ENCODE measurements at places on chromosomes 7 and 10.

DNA sequence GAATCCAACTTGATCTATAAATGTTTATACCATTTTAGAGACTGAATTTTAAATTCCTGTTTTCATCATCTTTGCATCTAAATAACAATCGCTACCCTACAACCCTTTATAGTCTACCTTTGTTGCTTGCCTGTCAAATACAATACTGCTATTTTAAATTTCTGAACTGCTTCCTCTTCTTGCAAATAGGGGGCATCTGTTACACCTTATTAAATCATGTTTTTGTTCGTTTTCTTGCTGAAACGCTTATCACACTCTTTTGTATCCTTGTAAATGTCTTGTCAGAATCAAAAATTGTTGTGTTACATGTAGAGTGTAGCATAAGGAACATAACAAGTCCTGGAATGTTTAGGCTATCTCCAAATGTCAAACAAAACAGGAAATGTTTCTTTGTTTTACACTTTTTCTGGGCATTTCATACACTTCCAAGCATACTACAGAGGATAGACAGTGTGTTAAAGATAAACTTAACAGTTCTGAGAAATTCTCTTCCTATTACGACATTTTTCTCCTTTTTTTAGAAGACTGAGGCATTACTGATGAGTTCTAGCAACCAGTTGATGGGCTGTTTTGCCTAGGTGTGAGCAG, 281.3 kb downstream of the GPR158 start:
- DNase-seq: peak; percentile 18

- DNase-seq: peak; percentile 41
Observed at GRCh38 chr10:99777918-99778714, 4.3 kb upstream of the ABCC2 start.

DNA sequence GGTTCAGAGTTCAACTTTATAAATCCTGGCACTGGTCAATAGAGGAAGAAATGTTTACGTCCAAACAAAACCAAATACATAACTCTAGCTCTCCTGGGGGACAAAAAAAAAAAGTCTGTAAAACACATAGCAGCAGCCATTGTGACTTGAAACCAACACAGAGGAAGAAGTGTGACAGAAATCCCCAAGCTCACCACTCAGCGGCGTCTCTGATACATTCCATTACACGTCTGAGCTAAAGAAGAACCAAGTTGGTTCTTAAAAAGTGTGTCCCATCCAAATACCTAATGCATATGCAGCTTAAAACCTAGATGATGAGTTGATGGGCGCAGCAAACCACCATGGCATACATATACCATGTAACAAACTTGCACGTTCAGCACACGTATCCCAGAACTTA, 58.3 kb upstream of the NANOS1 start:
- no peak for DNase-seq

- peak; percentile 39 for DNase-seq
Observed at GRCh38 chr10:132257271-132257670, 50.5 kb downstream of the STK32C start.

DNA sequence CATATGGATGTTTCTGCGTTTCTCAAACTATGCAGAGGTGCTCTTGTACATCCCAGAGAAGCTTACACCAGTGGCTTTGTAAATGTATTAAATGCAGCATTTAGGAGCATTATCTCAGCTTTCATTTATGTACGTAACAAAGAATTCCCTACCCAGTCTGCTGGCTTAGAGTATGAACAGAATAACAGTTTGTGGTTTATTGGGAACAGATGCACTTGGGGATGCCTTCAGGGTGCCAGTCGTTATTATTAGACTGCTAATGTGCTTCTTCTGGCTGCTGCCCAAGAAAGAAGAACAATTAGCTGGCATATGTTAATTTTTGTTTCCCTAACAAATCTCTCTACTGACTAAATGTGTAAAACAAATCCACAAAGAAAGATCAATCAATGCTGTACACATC, 241.9 kb downstream of the FOXP2 start:
- DNase-seq: no peak

- no peak for DNase-seq
Observed at GRCh38 chr7:150824379-150825177, 24.0 kb downstream of the TMEM176A start.

- DNase-seq: no peak
Observed at GRCh38 chr7:122935620-122936019, 49.4 kb upstream of the CADPS2 start.

DNA sequence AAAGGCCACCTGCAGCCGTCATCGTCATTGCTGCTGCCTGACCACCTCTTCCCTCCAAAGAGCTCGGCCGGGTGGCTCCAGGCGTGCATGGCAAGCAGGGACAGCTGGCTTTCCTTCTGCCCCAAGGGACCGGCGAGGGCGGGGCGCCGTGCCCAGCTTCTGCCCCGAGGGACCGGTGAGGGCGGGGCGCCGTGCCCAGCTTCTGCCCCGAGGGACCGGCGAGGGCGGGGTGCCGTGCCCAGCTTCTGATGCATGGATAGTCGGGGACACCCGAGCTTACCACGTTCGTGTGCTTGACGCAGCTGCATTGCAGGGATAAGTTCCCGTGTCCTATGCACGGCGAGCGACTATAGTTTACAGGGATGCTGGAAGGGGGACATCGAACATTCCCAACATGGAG, 27.0 kb downstream of the CFAP46 start:
- DNase-seq: no peak

DNA sequence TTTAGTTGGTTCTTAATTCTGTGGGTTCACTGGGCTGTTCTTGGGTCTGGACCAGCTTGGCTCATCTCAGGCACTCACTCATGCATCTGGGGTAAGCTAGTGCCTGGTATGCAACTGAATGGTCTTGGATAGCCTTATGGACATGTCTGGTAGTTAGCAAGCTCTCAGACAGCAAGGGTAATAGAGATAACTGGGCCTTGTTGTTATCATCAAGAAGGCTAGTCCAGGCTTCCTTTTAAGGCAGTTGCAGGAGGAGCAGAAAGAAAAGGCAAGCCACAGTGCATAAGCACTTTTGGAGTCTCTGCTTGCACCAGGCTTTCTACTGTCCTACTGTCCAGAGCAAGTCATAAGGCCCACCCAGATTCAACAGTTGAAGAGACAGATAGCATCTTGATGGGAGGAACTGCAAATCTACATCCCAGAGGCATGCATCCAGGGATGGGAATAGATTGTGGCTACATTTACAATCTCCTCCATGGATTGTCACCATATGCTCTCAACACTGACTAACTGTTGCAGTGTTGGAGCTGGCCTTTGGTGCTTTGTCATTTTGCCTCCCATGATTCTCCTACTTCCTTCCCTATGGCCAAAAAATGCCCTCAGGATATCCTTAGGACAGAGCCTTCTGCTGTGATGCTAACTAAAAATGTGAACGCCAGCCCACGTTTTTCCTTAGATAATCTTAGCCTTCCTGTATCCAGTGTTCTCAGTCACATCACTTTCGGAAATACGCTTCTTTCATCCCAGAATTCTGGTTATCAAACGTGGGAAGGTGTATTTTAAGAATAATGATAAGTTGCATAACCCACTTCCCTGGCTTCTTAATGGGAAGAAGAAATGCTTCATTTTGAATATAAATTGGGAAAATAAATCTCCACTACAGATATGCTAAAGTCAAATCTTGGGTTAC, 3.6 kb downstream of the GIMAP4 start:
- no peak for DNase-seq

DNA sequence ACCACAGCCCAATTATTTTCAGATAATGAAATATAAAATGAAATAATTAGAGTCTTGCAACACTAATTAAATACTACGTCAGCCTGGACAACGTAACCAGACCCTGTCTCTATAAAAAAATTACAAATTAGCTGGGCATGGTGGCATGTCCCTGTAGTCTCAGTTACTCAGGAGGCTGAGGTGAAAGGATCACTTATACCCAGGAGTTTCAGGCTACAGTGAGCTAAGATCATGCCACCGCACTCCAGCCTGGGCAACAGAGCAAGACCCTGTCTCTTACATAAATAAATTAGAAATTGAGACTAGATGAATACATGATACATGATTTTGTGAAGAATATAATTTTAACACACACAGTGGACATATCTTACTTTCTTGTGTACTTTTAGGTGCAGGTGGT, 18.4 kb downstream of the TIAL1 start:
- no peak for DNase-seq

DNA sequence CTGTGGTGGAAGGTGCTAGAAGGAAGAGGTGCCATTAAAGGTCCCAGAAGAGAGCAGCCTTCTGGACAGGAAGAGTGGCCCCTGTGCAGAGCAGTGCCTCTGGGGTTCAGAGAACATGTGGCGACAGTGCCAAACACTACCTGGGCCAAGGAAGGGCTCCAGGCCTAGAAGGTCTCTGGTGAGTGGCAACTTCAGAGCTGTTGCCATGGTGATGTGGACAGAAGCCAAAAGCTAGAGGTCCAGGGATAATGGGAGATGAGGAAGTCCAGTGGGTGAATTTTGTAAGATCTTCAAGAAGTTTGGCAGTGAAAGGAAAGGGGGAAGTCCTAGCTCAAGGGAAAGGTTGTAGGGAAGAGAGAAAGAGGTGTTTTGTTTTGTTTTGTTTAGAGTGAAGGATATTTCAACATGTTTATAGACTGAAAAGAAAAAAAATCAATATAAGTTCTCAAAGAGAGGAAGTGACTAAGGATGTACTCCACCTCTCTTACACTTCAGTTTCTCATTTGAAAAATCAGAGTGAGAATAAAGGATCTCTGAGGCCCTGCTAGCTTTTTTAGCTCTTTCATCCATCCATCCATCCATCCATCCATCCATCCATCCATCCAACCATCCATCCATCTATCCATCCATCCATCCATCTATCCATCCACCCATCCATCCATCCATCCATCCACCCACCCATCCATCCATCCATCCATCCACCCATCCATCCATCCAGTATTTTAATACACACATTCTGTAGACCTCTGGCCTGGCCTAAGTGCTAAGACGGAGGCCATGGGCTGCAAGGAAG, 77.1 kb upstream of the DUSP5 start:
- DNase-seq: peak; percentile 57

DNA sequence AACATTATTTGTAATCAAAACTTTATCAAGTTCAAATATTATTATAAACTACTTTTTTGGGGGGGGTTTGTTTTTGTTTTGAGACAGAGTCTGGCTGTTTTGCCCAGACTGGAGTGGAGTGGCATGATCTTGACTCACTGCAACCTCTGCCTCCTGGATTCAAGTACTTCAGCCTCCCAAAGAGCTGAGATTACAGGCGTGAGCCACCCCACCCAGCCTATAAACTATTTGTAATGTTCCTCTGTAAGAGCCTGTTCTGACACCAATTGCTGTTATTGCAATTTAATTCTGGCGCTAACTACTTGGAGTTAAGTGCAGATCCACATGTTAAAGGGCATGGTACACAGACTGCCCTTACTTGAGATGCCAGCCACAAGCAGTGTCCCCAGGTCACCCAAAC, 478.1 kb upstream of the NRP1 start:
- DNase-seq: no peak

DNA sequence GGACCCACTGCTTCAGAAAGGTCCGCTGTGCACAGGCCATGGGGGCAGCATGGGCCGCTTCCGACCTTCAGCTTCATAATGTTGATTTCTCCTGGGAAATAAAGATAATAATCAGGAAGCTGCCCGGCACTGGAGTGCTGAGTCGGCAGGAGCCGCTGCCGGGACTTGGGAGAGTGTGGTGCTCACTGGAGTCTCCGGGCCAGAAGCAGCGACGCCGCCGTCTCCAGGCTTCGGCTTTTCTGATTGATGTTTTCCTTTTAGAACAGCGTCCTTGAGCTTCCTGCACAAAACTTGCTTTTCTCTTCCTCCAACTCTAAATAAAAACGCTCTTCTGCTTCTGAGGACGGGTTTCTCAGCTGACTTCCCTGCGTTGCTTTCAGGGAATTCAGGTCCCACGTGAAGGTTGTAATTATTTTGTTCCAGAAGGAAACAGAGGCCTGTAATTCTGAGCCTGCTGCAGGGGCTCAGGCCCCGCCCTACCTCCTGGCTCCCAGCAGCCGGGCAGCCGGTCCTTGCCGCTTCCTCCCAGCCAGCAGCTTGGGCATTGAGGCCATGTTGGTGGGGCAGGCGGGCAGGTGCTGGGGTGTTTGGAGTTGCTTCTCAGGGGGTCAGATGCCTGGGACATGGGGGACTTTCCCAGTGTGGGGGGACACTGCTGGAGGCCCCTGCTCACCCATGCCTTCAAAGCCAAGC, 14.7 kb downstream of the PWWP2B start:
- DNase-seq: peak; percentile 46

- DNase-seq: no peak
Observed at GRCh38 chr10:4429571-4429970, 396.4 kb upstream of the AKR1E2 start.

DNA sequence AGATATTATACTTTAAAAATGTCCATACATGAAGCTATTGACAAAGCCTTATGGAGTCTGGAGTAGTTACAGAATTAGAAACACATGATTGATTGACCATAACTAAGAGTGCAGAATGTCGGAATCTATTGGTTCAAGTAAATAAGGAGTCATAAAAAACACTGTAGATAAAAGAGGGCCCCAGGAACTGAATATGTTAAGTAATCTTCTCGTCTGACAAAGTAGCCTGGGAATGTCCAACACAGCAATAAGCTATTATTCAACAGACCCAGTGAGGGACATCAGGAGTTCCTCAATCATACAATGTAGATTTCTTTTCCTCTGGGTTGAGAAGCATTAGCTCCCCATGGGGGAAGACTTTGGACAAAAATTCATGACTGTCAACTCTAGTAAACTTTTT, 782.0 kb downstream of the SUGCT start:
- peak; percentile 66 for DNase-seq

DNA sequence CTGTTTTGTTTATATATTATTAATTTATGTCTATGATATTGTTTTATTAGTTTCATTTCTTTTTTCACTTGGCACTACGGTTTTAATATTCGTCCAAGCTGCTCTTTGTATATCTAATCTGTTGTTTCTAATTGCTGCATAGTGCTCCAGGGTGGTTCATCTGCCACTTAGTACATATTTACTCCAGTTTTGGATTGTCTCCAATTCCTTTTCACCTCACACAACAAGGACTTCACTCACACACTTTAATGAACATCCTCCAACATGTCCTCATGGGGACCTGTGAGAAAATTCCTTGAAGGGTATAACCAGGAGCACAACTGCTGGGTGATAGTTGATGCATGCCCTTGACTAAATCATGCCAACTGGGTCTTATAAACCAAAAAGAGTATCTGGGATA, 14.1 kb upstream of the NOC3L start:
- no peak for DNase-seq

- peak; percentile 55 for DNase-seq
Observed at GRCh38 chr7:24290004-24290641, 6.1 kb downstream of the NPY start.

- no peak for DNase-seq
Observed at GRCh38 chr10:71777213-71777985, 4.1 kb upstream of the VSIR start.

DNA sequence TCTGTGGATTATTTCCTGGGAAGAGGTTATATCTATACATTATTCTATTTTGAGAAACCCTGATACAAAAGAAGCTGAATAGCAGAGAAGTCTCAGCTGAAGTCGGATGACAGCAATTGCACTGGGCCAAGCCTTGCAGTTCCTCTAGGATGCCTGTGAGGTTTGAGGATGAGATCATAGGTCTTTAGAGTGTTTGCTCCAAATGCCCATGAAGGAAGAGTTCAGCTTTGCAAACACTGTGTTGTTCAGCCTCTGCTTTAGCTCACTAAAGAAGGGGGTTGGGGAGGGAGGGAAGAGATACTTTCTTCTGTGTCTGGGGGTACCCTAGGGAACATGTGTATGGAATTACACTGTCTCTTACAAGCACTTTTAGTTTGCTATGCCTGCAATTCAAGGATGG, 282.5 kb upstream of the NRP1 start:
- peak; percentile 32 for DNase-seq

Data from iris pigment epithelial cell (primary cell).